ENCODE measurements at places on chromosomes 3 and 15.

DNA sequence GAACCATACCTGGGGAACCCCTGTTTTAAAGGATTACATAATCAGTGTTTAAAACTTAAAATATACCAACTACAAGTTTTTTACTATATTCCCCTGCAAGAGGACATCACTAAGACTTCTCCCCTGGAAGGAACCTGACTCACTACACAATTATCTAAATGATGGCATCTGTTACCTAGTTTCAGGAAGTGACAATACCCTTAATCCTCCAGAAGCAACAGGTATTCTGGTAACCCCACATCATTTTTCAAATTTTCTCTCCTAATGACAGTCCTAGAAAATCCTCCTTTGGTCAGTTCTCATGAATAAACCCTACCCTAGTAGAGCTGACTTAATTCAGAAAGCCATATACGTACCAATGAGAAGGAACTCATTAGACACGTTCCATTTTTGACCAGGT is 78.4 kb downstream of the RFX7 start:
- DNase-seq = no peak

GRCh38 chr3:117235304-117235703 is 525.7 kb downstream of the TUSC7 start:
- no peak for DNase-seq

- peak; percentile 88 for DNase-seq
These were observed at the start of gene ST6GAL1 for GRCh38 chr3:186930143-186930640. ST6GAL1 (plus strand) TSS chr3:186930526; CDS start chr3:187042704, 112,178 bp downstream.

GRCh38 chr3:182484682-182485081 is 308.6 kb upstream of the ATP11B start:
- DNase-seq = peak; percentile 80

- DNase-seq = no peak
These were observed 138.9 kb upstream of the UBE2E1 start for GRCh38 chr3:23666818-23667217.

- DNase-seq = no peak
These were observed 175.7 kb upstream of the ADAMTS9 start for GRCh38 chr3:64863226-64864212.

GRCh38 chr15:48631176-48631770 is 14.2 kb downstream of the FBN1 start:
- no peak for DNase-seq

- DNase-seq = no peak
These were observed 47.4 kb downstream of the ERICH6 start for GRCh38 chr3:150656316-150656715.

- no peak for DNase-seq
These were observed 22.6 kb downstream of the DNASE1L3 start for GRCh38 chr3:58188173-58188564.

DNA sequence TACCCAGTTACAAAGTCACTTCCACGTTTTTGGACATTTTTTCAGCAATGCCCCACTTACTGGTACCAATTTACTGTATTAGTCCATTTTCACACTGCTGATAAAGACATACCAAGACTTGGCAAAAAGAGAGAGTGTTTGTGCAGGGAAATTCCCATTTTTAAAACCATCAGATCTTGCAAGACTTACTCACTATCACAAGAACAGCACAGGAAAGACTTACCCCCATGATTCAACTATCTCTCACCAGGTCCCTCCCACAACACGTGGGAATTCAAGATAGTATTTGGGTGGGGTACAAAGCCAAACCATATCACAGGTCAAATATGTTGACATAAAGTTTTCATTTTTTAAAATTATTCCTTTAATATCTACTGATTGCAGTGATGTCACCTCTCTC is 16.2 kb upstream of the ABI3BP start:
- no peak for DNase-seq

GRCh38 chr3:195030791-195031321 is 240.1 kb downstream of the XXYLT1 start:
- no peak for DNase-seq

GRCh38 chr15:66848686-66849392 is 146.8 kb downstream of the SMAD6 start:
- DNase-seq = no peak

DNA sequence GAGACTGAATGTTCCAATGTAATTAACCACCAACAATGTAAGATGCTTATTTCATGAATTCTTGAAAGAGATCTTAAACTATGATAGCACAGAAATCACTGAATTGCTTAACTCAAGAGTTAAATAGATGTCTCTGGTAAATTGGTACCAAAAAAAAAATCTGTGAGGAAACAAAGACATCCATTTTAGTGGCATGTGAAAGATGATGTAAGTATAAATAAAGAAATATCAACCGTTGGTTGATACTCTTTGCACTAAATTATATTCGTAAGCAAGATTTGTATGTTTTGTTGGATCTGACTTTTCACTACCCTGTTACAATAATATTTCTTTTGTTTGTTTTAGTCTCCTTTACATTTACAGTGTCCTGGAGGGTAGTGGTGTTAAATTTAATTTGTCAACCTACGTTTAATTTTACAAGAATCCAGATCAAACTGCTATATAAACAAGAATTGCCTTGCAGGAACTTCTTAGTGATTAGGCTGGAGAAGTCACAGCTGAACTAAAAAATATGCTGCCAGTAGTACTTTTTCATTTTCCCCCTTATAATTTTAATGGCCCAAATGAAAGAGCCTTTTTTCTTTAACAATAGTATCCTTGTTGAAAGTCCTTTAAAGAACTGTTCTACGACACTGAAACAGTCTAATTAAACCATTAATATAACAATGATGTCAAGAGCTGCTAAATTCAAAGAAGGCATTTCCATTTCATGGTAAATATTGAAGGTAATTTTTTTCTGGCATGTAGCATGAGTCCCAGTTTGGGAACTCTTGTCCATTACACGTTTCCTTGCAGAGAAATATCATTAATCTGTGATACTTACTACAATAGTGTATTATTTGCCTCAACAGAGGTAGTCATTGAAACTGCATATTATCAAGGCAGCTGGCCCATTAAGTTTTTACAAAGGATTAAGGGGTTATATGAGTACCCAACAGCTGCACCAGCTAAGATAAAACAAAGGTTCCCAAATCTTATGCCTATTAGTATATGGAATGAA is 109.6 kb upstream of the PHLDB2 start:
- DNase-seq = no peak

DNA sequence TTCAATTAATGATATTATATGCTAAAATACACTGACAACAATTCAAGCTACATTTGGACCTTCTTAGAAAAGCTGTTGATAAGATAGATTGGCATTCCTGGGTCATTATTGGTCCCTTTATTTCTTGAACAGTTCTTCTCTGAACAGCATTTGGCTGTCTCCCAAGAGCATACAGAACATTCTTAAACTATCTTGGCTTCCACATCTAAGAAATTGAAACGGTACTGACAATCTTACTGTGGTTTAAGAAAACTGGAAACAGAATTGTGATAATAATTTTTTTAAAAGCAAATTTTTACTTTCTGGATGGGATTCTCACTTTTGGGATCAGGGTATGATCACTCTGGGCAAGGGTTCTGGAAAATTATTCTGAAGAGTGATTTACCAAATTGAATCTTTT is 161.7 kb upstream of the ZNF385D start:
- DNase-seq = no peak

DNA sequence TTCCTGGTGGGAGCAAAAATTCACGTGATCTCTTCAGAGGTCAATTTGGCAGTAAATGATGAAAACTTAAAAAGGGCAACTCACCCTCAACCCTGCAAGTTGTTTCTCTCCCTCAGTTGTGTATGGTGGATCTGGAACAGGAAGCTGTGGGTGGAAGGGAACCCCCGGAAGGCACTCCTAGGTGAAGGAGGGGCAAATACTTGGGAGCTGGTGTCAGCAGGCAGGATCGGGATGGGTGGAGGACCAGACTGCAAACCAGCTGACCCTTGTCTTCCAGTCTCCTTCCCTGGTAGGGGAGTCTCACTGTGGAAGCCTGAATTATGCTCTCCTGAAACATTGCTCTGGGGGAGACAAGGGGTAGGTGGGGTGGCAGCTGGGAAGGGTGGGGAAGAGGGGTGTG is 33.5 kb downstream of the PRR23E start:
- DNase-seq = no peak

- no peak for DNase-seq
These were observed 170.3 kb downstream of the MOBP start for GRCh38 chr3:39637807-39638206.

DNA sequence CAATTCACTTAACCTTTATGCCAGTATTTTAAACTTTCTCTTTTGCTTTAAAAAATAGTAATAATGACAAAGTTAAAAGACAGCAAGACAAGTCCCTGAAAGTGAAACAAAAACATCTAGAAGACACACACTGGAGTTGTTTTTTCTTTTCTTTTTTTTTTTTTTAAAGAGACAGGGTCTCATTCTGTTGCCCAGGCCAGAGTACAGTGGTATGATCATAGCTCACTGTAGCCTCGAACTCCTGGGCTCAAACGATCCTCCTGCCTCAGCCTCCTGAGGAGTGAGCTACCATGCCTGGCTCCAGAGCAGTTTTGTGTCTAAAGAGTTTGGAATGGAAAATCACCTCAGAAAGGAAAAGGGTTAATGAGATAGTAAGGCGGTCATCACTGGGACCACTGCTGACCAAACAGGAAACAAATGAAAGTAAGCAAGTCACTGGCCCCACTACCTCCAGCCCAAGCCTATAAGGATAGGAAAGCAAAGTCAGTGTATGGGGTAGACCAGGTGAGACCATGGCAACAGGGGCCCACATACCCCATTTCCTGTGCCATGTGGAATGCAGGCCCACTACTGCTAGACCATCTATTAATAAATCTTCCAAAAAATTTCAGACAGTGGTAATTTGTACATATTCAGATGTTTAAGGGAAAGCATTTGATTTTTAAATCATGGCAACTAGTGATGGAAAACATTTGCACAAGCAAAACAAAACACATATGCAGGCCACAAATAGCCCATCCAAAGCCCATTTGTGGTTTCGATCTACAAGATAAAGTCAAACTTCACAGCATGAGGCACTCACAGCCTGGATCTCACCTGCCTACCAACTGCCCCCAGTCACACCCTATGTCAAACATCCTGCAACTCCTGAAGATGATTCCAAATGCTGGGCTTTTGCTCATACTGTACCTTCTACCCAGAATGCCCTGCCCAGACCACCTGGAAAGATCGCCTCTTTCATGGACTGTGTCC is 62.6 kb downstream of the OSBPL10 start:
- DNase-seq = peak; percentile 87

GRCh38 chr3:57314204-57314603 is 21.7 kb upstream of the ASB14 start:
- DNase-seq = no peak

DNA sequence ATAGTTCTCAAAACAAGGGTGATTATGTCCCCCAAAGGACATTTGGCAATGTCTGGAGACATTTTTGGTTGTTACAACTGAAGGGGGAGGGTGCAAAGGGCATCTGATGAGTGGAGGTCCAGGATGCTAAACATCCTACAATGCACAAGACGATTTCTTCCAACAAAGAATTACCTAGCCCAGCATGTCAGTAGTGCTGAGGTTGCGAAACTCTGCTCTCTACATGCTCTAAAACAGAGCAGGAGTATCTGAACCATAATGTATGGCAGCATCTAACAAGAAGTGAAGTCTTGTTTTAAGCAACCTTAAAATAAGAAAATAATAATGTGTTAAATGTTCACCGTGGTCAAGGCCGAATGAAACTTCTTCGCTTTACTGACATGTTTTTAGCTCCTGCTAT is 7.0 kb downstream of the GYG1 start:
- peak; percentile 54 for DNase-seq

DNA sequence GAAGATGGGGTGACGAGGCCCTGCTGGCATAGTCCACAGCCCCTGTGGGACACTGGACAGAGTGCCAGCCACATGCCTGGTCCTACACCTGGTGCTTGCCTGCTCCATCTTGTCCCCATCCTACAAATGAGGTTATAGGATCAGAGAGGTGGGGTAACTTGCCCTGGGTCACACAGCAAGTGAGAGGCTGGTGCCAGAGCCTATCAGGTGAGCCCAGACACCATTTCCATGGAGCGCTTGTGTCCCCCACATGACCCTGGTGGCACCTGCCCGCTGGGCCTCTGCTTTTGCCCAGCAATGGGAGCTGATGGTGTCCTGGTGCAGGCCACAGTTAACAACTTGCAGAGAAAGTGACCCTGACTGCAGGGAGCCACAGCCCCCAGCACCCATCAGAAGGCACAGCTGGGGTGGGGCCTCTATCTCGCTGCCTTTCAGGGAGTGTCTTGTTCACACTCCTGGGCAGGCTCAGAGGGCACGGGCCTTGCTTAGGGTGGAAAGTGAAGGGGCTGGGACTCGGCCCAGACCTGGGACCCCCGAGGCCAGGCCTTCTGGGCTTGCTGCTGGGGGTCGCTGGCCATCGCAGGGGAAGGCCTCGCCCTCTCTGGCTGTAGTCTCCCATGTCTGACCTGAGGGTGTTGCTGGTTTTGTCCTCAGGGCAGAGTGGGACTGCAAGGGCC is 7.2 kb downstream of the PLXNA1 start:
- no peak for DNase-seq

GRCh38 chr3:4823986-4824925 is 155.0 kb upstream of the BHLHE40 start:
- no peak for DNase-seq

DNA sequence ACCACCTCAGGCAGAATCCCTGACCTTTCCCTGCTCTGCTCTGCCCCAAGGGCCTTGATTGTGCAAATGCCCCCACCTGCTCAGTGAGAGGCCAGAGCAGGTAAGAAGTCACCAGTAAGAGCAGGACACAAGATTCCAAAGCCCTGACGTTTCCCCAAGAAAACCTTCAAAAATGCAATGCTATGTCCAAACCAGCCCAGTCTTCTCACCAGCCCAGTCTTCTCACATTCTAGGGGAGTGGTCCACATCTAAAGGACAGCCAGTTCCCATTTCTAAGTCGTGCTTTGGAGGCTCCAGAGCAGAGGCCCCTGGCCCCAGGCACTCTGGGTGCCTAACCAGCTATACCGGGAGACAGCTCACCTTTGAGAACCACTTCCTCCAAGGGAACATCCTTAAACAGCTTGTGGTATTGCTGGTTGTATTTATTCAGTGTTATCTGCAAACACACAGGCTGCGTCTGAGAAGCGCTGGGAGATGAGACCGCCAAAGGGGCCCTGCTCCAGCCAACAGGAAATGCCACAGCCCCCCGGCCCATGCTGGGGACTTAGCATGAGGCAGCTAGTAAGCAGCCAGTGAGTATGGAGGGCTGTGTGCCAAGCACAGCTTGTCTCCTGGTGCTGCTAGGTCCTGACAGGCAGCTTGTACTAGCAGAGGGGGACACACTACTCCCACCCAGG is 29.3 kb downstream of the GRAMD2A start:
- no peak for DNase-seq

DNA sequence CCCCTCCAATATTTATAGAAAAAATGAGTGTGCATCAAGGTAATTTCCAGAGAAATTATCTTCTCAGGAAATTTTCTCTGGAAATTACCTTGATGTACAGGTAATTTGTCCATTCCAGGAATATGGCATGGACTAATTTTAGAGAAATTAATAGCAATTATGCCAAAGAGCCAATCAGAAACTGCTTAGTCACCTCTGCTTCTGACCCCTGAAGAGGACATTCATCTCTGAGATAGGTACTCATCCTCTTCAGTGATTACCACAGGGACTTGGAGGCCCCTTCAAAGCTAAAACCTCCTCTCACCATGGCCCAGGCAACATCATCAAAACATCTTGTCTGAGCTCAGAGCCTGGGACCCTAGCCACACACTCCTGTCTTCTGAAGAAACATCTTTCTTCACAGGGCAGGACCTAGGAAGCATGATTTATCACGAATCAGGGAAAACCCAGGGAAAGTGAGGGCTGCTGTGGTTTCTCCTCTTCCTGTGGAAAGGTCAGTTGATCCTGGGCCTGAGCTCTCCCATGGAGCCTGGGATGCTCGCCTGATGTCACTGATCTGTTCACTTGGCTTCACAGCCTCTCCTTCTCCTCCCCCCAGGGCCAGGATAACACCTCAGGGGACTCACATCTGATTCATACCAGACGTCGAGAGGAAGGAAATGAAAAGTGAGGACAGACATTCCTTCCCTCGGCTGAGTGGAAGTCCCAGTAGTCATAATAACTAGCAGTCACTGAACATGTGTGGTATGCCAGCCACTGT is 210.5 kb downstream of the DTWD1 start:
- no peak for DNase-seq
